ENCODE measurements at places on chromosomes 4 and X. TPM values are rescaled to one million over a fixed set of nuclear protein-coding genes. Genes with fewer than 3 reads are reported as not detected.

- DNase-seq, result no peak
Observed at GRCh38 chrX:47578692-47579091, 3.5 kb upstream of the TIMP1 start.

DNA sequence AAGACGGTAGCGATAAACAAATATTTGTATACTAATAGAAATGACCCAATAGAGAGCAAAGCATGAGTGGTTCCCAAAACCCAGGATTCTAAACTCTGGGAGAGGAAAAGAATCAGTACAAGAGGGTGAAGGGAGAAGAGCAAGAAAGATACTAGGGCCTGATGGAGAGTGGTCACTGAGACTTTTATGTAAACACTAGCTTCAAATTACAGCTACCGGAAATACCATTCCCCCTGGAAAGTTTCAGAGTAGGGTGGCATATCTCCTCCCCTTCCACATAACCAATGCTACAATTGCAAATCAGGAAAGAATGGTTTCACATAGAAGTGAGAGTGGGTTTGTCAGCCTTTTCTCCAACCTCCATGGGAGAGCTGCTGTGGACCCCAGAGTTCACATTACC, 77.1 kb downstream of the EIF4E start:
- DNase-seq, result no peak

- DNase-seq, result no peak
Observed at GRCh38 chrX:138939038-138939437, 227.5 kb upstream of the FGF13 start.

DNA sequence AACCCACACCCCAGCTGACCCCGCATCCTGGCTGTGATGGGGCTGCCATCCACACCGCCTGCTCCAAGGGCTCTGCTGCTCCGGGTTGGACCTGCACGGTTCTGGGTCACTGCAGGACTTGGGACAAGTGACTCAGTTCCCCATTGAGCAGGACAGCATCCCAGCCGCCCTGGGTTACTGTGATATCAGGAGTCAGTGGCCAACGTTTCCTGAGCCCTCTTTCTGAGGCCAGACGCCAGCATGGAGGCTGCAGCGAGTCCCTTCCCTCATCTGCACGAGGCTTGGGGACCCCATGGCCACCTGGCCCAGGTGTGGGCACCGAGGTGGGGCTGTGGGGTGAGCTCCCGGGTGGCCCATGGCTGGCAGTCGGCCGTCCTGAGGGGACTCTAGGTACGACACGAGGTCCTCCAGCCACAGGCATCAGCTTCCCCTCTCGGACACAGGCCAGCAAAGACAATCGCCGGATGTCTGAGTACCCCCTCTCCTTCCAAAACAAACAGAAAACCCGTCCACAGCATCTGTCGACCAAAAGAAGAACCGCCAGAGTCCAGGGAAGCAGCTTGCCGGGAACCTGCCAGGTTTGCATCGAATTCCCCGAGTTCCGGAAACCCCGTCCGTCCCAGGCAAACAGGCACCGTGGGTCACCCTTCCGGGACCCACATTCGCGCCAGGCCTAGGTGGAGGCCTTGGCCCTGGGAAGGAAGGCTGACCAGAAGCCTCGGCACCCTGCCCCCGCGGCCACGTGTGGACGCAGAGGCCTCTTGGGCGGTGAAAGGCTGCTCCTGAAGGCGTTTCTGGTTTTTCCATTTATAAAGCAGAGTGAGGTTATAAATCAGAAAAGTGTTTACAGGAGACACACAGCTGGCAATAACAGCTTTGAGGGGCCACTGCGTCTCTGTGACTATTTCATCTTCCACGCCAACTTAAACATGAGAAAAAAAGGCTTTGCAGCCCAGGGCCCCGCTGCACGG, 136.0 kb downstream of the FAM53A start:
- no peak for DNase-seq

TRAM1L1 gene
- 0.27 TPM for total RNA-seq

NLRP2B gene
- total RNA-seq, result not detected

UGT2B10 gene
- not detected for total RNA-seq

All from hematopoietic multipotent progenitor cell (in vitro differentiated cells).